ENCODE measurements at places on chromosomes 7 and 10. TPM values are rescaled to one million over a fixed set of nuclear protein-coding genes. Genes with fewer than 3 reads are reported as not detected.

The FXYD4 gene
- total RNA-seq = not detected

The NUTM2A gene
- total RNA-seq = 1.3 TPM

DNA sequence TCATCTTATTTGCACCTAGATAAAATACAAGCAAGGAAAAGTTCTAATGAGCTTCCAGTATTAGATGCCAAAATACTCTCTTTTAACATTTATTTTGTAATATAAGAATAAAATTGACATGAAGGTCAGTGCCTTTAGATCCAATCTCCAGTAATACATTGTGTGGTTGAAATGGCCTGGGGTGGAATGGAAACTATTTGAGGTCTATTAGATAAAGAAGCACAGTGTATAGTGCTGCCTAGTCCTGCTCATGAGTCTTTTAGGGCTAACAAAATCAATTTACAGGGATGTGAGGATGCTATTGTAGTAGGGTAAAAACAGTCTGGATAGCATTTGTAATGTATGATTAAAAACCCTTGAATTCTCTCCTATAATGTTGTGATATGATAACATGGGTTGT is 84.5 kb upstream of the ETV1 start:
- DNase-seq = no peak

- no peak for DNase-seq
Observed at GRCh38 chr7:32539919-32540531, 44.7 kb downstream of the AVL9 start.

The COL26A1 gene
- total RNA-seq = not detected

The GRID1 gene
- not detected for total RNA-seq

DNA sequence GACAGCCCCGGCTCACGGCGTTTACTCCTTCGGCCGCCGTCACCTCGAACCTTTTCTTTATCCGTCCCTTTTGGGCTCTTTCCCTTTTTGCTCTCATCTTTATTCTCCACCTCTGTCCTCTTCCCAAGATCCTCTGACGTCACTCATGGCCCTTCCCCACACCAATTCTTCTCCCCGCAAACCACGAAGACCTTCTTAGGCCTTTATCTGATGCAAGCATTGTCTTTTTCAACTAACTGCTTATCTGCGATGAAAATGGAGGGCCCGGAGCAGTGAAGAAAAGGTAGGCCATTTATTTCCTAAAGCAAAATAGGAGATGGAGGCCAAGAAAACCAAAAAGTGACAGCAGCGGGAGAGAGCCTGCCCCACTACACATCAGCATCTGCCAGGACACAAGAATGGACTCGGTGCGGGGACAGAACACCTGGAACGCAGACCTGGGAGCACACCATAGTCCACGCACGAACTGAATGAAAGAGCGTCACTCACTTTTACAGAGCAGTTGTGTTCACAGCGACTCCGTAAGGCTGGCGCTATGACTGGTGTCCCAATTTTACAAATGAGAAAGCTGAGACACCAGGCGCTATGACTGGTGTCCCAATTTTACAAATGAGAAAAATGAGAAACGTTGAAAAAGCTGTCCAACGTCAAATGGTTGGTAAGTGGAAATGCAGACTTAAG is 45.3 kb downstream of the ZNF777 start:
- DNase-seq = no peak

- DNase-seq = no peak
Observed at GRCh38 chr7:33535989-33536388, 369.4 kb upstream of the BMPER start.

DNA sequence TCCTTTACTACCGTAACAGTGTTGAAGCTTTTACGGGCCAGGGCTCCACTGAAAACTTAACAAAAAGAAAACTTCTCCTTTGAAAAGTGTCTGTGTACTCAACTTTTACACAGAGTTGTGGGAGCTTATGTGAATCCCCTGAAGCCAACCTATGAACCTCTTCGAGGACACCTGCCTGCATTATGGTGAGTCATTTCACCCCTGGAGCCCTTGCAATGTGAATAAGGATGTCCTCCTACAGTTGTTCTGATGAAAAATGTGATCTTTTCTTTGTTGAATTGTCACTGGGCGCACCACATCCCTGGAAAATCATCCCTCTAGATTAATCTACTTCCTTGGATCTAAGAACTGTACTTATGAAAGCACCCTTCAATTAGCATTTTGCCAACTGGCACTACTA is 93.2 kb downstream of the SORCS1 start:
- no peak for DNase-seq

GRCh38 chr7:94781236-94781635 is 125.3 kb upstream of the SGCE start:
- DNase-seq = no peak

- no peak for DNase-seq
Observed at GRCh38 chr7:93538061-93538460, 36.5 kb downstream of the CALCR start.

The DLX6 gene
- total RNA-seq = not detected

GRCh38 chr10:34722404-34722803 is 92.7 kb downstream of the PARD3 start:
- DNase-seq = no peak

DNA sequence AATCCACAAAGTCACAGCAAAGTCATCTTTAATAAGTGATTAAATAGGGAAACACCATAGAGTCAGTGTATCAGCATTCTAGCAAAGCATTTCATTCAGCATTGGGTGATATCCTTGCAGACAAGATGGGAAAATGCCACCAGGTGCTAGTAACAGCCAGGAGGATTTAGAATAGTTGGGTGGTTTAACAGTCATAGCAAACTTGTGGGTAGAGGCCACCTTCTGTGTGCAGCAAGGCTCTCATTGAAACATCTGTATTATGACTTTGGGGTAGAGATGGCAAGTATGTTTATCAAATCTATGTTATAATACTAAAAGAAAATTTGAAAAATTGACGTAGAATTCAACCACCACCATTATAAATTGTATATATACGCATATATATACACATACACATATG is 26.4 kb upstream of the ADO start:
- DNase-seq = no peak

DNA sequence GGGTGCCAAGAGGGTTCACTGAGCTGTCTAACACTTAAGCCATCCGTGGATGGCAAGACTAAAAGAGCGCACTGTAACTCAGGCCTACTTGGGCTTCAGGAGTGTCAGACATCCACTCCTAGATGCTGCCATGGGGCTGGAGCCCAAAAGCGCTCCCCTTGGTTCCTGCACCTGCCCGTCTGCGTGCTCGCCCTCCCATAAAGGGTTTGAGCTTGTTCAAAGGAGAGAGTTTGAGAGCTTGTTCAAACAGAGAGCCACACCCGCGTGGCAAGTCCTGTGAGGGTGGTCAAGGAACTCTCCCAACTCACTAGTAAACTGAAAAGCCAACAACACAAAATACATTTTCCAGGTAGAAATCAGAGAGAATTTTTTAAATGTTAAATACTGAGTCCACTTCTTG is 256.7 kb downstream of the SEMA3A start:
- no peak for DNase-seq

DNA sequence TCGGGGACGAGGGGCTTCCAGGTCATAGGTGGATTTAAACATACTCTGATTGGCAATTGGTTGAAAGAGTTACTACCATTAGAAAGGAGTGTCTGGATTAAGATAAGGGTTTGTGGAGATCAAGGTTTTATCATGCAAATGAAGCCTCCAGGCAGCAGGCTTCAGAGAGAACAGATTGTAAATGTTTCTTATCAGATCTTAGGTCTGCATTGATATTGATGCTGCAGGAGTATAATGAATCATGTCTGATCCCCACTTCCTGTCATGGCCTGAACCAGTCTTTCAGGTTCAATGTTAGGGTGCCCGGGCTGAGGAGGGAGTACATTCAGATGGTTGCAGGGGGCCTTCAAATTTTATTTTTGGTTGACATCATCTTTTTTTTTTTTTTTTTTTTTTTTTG is 51.4 kb downstream of the SH3PXD2A start:
- DNase-seq = peak; percentile 10

The RELN gene
- not detected for total RNA-seq

DNA sequence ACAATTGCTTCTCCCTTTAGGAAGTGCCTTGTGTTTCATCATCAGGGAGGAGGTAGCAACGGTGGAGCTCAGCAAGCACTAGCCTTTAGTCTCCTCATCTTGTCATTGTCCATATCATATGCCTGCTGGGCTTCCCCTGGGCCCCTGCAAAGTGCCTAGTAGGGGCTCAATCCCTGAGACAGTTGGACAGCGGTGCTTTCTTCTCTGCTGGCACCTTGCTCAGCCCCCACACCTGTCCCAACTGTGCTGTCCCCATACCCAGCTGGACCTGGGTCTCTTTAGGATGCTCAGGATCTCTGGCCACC is 5.5 kb downstream of the SMARCD3 start:
- DNase-seq = no peak

- no peak for DNase-seq
Observed at GRCh38 chr7:31811650-31812461, 124.8 kb downstream of the PPP1R17 start.

DNA sequence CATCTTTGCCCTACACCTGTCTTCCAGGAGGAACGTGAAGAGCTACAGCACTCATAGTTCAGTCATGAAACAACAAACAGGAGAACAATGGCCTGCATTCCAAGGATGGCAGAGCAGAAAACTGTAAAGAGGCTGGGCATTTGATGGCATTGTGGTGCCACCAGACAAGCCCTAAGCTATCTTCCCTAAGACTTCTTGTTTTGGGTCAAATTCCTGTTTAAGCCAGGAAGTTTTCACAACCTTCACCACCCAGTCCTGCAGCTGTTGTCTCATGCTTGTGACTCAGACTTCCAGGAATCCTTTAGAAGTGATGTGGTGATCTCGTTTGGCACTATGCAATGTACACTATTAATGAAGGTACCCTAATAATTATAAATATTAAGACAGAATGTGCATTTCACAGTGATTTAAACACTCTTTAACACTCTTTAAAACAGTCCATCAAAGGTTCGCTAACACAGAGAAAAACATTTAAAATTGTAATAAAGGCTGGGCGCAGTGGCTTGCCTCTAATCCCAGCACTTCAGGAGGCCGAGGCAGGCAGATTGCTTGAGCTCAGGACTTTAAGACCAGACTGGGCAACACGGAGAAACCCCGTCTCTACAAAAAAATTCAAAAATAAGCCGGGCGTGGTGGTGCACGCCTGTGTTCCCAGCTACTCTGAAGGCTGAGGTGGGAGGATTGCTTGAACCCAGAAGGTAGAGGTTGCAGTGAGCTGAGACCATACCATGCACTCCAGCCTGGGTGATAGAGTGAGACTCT is 2.7 kb upstream of the HERPUD2 start:
- no peak for DNase-seq

The CDHR1 gene
- total RNA-seq = 0.17 TPM

The SPDYE6 gene
- total RNA-seq = not detected

DNA sequence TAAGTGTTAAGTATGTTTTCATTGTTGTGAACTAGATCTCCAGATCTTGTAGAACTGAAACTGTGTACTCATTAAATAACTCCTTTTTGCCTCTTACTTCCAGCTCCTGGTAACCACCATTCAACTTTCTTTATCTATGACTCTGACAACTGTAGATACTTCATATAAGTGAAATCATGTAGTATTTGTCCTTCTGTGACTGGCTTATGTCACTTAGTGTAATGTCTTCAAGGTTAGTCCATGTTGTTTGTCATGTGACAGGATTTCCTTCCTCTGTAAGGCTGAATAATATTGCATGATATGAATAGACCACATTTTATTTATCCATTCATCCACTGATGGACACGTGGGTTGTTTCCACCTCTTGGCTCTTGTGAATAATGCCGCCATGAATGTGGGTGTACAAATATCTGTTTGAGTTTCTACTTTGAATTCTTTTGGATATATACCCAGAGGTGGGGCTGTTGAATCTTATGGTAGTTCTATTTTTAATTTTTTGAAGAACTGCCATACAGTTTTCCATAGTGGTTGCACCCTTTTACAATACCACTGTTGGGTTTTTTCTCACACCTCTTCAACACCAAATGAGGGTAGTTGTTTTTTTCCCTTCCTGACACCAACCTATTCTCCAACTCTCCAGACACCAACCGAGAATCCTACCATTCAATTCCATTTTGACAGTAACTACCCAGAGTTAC is 10.7 kb upstream of the FMC1 start:
- no peak for DNase-seq

The LRRD1 gene
- not detected for total RNA-seq

DNA sequence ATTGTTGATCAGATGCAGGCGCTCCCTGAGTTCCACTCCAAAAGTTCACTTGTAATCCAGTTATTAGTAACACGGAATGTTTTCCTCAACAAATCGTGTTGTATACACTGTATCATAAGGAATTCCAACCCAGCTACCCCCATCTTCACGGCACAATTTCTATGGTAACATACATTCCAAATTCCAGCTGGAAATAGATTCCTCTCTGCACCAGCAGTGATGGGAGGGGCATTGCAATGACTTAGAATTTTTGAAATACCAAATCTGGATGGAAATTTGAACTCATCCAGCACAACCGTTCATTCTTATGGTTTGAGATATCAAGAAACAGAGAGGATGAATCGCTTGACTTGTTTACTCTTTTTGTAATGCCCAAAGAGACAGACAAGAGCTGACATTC is 38.9 kb upstream of the RHEB start:
- DNase-seq = no peak

The WDR86 gene
- 8.0 TPM for total RNA-seq

DNA sequence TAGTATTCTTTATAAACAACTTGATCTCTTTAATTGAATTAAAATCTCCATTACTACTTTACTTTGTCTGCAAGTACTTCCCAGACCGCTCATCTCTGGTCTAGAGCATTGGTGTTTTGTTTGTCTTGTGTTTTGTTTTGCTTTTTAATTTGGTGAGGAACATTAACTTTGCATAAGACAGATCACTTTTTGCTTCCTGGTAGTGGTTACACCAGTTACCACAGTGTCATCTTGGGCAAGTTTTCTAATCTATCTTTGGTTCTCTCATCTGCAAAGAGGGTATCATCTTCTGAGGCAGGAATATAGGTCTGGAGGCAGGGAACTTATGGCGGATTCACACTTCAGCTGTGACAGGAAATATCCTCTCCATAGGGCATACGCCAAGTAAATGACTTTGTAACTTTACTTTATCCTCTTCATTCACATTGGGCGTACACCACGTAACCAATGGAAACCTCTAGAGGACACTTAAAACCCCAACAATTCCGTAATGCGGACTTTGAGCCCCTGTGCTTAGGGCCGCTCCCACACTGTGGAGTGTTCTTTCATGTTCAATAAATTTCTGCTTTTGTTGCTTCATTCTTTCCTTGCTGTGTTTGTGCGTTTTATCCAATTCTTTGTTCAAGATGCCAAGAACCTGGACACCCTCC is 83.2 kb upstream of the JAZF1 start:
- DNase-seq = no peak

All from CD4-positive, alpha-beta memory T cell (primary cell).